Thymus (tissue), 14 donors: ENCODE measurements at places on chromosomes 7 and 10. TPM values are rescaled to one million over a fixed set of nuclear protein-coding genes. Genes with fewer than 3 reads are reported as not detected.
A peak's percentile ranks its signal among the peaks of the same experiment; 100 is the strongest.

- no peak for DNase-seq
Measured at GRCh38 chr7:110983822-110984456, 107.0 kb upstream of the LRRN3 start.

GRCh38 chr10:33109384-33109783, 151.4 kb upstream of the ITGB1 start:
- DNase-seq = no peak

DNA sequence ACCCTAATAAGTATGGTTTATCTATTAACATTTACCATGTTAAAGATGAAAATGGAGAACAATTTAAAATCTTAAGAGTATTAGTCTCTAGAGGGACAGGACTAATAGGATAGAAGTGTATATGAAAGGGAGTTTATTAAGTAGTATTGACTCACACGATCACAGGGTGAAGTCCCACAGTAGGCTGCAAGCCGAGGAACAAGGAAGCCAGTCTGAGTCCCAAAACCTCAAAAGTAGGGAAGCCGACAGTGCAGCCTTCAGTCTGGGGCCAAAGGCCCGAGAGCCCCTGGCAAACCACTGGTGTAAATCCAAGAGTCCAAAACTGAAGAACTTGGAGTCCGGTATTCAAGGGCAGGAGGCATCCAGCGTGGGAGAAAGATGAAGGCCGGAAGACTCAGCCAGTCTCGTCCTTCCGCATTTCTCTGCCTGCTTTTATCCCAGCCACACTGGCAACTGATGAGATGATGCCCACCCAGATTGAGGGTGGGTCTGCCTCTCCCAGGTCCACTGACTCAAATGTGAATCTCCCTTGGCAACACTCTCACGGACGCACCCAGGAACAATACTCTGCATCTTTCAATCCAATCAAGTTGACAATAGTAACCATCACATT, 140.8 kb upstream of the FAM20C start:
- DNase-seq = no peak

- DNase-seq = no peak
Measured at GRCh38 chr10:107687701-107688100, 523.2 kb upstream of the SORCS1 start.

- no peak for DNase-seq
Measured at GRCh38 chr10:14560274-14560673, 214.4 kb downstream of the FAM107B start.

DNA sequence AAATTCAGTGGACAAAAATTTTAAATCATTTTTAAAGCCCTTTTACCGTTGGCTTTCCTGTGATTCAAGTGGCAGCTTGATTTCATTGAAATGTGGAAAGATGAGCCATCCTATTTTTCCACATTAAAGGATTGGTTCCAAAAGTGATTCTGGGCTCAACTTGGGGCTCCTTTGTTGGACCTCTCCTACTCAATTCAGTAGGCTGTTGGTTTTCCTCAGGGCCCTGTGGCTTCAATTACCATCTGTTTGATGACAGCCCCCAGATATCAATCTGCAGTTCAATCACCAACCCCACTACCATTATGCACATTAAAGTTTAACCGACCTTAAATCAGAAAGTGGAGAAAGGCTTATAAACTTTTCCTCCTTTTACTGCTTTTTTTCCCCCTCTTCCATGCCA, 47.3 kb downstream of the AVL9 start:
- DNase-seq = no peak

DNA sequence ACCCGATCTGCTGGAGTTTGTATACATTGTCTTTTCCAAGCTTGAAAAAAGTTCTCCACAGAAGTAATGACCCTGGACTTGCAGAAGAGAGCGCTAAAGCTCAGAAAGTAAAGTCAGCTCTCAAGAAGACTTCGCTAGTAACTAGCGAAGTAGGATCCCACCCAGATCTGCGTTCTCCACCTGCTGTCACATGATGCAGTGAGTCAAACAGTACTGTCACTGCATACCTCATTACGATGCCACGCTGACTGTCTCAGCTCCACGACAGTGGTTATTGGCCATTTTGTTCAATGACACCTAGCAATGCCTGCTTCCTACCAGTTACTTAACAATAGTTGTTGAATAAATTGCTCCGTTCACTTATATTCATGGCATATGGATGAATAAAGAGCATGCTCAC, 29.7 kb upstream of the SEC61G start:
- no peak for DNase-seq

- DNase-seq = no peak
Measured at GRCh38 chr7:24216576-24217125, 67.3 kb upstream of the NPY start.

DNA sequence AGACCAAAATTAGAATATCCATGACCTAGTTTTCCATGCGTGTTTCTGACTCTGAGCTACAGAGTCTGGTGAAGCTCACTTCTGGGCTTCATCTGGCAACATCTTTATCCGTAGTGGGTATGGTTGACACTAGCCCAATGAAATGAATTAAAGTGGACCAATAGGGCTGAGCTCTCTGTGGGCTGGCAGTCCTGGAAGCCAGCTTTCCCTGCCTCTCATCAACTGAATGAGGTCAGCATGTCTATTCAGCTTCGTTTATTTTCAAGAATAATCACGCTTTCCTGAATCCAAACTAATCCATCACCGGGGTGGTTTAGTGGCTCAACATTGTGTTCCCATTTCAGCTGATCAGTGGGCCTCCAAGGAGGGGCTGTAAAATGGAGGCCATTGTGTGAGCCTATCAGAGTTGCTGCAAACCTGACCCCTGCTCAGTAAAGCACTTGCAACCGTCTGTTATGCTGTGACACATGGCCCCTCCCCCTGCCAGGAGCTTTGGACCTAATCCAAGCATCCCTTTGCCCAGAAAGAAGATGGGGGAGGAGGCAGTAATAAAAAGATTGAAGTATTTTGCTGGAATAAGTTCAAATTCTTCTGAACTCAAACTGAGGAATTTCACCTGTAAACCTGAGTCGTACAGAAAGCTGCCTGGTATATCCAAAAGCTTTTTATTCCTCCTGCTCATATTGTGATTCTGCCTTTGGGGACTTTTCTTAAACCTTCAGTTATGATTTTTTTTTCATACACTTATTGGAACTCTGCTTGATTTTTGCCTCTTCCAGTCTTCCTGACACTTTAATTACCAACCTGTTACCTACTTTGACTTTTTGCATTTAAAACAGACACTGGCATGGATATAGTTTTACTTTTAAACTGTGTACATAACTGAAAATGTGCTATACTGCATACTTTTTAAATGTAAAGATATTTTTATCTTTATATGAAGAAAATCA, 35.5 kb downstream of the CAV1 start:
- no peak for DNase-seq

DNA sequence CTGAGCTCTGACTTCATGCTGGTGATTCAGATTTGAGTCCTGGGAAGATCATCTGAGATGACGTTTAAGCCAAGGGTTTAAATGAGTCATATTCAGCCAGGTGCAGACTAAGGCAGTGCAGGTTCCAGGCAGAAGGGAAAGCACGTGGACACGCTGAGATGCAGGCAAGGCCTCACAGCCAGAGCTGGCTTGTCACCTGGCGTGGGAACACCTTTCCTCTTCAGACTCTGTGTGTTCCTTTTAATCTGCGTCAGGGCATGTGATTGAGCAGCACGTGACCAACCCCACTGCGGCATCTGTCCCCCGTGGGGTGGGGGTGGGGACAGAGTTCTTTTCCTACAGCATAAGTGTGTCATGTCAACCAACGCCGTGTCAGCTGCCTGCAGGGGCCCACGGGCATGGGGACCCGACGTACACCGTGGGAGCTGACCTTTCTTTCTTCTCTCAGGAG, 10.7 kb upstream of the IDI2 start:
- DNase-seq = no peak

GRCh38 chr10:121158988-121159579, 307.9 kb downstream of the WDR11 start:
- no peak for DNase-seq

- no peak for DNase-seq
Measured at GRCh38 chr7:80832006-80832405, 86.8 kb downstream of the SEMA3C start.

DNA sequence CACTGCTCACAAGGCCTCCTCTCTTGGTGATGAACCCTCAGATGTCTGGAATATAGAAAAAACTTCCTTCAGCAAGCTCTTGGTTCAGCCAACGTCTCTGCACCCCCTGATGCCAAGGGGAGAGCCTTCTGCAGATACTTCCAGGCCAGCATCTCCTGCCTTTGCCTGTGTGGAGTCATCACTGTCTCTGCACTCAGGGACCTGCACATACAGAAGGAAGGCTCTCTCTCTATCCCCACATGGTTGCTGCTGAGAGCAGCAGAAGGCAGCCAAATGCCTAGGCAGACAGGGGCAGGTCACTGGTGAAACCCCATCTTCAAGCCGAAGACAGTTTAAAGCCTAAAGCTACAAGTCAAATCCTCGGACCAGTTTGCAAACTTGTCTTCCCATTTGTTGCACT, 137.6 kb downstream of the WDR11 start:
- DNase-seq = no peak

- DNase-seq = no peak
Measured at GRCh38 chr7:20596653-20597052, 18.8 kb upstream of the ABCB5 start.

GRCh38 chr10:48468130-48468790, 136.6 kb downstream of the ARHGAP22 start:
- DNase-seq = peak; percentile 3

- no peak for DNase-seq
Measured at GRCh38 chr7:77791956-77792355, 6.3 kb downstream of the TMEM60 start.

DNA sequence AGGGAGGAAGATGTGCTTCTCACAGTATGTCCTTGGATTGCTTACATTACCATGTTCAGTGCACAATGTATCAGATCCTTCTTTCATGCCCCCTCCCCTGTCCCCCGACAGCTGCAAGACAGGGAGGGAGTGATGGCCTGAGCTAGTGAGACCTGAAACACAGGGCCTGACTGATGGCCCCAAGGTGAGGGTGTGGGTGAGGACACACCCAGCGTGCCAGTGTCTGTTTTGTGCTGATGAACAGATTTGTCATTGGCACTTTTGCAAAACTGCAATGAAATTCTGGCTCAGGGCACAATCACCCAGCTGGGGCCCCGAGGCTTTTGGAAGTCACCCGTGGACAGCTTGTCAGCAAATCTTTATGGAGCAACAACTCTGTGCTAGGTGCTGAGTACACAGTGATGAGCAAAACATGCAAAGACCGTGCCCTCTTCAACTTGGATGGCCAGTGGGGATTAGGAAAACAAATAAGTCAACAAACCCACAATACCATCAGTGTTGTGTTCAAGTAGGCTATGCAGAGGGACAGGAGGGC, 59.4 kb upstream of the EMX2 start:
- DNase-seq = no peak

DNA sequence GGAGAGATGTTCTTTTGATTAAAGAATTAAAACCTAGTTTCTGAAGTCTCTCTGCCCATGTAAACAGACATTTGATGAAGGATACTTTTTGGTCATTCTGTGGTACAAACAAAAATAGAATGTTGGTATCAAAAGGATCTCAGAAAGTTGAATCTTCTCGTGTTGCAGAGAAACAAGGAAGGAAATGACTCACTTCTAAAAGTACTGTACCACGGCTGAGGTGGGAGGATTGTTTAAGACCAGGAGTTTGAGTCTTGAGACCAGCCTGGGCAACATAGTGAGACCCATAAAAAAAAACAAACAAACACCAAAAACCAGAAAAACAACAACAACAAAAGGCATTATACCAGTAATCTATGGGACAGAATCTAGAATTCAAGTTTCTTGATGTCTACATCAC, 69.7 kb downstream of the PRSS58 start:
- no peak for DNase-seq

GRCh38 chr7:33757563-33758165, 147.7 kb upstream of the BMPER start:
- DNase-seq = no peak

DNA sequence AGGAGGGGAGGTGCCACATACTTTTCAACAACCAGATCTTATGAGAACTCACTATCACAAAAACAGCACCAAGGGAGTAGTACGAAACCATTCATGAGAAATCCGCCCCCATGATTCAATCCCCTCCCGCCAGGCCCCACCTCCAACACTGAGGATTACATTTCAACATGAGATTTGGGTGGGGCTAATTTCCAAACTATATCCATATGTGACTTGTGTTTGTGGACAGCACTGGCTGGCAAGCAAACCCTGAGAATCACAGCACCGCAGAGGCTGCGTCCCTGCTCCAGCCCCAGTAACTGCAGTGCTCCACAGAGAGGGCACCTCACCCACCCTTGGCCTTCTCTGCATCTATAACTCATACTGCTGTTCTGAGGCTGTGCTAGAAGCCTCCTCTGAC, 211.2 kb upstream of the PODXL start:
- no peak for DNase-seq

Gene TSPAN33
- 29.2 TPM for total RNA-seq

Gene GOLGA7B
- 0.52 TPM for total RNA-seq

Gene MCM10
- 15.7 TPM for total RNA-seq

Gene CACNA2D1
- 8.4 TPM for total RNA-seq

Gene ZNF365
- total RNA-seq = 0.19 TPM

Gene CALCR
- total RNA-seq = 0.05 TPM

Gene BUD31
- total RNA-seq = 102 TPM

Gene SORCS3
- 0.05 TPM for total RNA-seq

Gene SPDYE5
- total RNA-seq = 0.05 TPM
